Psoas muscle (tissue), 8 donors: ENCODE measurements at places on chromosomes 7 and 10. TPM values are rescaled to one million over a fixed set of nuclear protein-coding genes. Genes with fewer than 3 reads are reported as not detected.

- no peak overlapping the region for H3K4me3 ChIP-seq
- peaks cover 99% of the 10 kb centered on the region for H3K36me3 ChIP-seq
- no peaks in the 10 kb centered on the region for H3K27me3 ChIP-seq
- no peak overlapping the region for H3K27ac ChIP-seq
- H3K4me1 ChIP-seq: no peaks in the 10 kb centered on the region
Measured at GRCh38 chr10:102367441-102367840, 28.1 kb upstream of the NFKB2 start.

DNA sequence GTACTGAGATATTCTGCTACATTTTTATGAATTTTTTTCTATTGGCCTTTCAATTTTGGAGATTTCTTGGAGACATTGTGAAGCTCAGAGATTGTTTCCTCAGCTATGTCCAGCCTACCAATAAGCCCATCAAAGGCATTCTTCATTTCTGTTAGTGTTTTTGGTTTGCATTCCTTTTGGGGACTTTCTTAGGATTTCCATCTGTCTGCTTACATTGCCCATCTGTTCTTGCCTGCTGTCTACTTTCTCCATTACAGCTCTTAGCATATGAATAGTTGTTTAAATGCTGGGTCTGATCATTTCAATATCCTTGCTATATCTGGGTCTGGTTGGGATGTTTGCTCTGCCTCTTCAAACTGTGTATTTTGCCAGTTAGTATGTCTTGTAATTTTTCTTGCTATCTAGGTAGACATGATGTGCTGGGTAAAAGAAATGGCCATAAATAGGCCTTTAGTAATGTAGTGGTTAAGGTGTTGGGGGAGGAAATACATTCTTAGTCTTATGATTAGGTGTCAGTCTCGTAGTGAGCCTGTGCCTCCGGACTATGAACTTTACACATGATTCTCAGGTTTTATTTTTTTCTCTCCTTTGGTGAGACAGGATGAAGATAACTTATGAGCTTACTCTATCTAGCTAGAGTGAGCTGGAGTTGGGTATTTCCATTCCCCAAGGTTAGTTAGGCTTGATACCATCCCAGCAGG, 32.6 kb upstream of the NME8 start:
- no peak overlapping the region for H3K4me3 ChIP-seq
- DNase-seq: no peak
- no peaks in the 10 kb centered on the region for H3K4me1 ChIP-seq

DNA sequence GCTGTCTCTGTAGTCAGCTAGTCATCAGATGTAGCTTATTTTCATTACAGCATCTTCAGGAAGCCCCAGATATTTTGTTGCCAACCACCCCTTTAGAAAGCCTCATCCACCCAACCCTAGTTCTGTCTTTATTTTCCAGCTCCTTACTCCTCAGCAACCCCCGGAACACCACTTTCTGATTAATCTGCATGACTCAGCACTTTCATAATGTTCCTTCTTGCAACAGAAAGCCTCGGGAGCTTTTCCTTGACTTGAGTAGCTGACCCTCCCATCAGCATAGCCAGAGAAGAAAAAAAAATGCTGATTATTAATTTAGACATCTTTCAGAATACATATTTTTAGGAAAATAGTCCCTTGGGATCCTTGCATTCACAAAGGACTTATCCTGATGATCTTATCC, 244.0 kb upstream of the CXCL12 start:
- H3K27me3 ChIP-seq: no peaks in the 10 kb centered on the region
- no peak for DNase-seq
- H3K36me3 ChIP-seq: no peaks in the 10 kb centered on the region
- H3K4me3 ChIP-seq: no peak overlapping the region

DNA sequence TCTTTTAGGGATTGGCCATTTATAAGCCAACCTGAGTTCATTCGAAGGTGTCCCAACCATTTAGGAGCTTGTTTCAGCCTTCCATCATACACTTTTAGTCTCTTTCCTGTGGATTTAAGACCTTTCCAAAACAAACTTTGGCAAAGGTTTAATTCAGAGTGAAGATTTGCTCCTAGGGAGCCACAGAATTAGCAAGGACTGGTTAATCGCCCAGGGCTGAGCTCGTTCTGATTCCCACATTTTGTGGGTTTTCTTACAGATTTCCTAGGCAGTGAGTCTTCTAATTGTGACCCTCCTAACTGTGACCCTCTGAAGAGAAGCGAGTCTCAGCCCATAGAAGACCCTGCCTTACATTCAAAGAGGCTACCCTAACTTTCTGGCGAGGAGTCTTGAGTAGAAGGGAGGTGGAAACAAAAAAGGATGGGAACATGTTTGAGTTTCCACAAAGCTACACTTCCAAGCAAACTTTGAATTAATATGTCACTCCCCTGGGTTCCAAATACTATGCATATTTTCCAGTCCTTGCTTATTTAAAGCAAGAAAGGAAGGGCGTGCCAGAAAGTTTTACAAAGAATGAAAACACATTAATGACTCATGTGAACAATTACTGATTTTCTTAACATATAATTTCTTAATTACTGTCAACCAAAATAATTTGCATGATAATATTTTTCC, 118.3 kb downstream of the ARID5B start:
- H3K4me1 ChIP-seq: peaks cover 48% of the 10 kb centered on the region
- H3K27ac ChIP-seq: peak overlapping the region; percentile 28

DNA sequence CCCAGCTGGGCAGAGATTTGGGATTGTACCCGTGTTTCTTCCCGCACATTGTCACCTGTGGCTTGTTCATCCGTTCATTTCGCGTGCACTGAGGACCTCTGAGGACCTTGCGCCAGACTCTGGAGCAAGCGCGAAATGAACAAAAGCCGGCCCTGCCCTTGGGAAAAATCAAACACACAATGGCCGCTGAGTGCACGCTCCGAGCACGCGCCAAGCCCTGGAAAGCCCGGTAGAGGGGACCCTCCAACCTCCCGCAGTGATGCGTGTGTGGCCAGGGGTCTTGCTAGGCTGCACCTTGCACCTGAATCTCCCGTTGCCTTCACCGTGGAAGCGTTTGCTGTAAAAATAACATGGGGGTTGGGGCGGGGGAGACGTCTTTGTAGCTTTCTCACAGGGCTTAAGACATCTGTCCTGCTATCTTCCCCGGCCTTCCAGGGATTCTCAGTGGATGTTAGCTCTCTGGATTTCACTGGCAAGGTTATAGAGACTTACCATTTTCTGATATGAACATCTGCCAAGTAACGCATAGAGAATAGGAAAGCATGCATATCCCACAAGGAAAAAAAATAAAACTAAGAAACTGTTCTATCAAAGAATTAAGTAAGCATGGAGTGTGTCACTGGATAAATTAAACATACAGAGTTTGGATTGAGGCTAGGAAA, 37.3 kb downstream of the ZNF777 start:
- H3K36me3 ChIP-seq: no peaks in the 10 kb centered on the region
- H3K4me1 ChIP-seq: peaks cover 4% of the 10 kb centered on the region
- H3K27ac ChIP-seq: no peak overlapping the region
- DNase-seq: no peak
- H3K4me3 ChIP-seq: no peak overlapping the region
- H3K27me3 ChIP-seq: no peaks in the 10 kb centered on the region

- DNase-seq: no peak
- peak overlapping the region; percentile 61 for H3K27ac ChIP-seq
- H3K27me3 ChIP-seq: no peaks in the 10 kb centered on the region
Measured at GRCh38 chr10:118742782-118743181, 12.0 kb downstream of the CACUL1 start.

DNA sequence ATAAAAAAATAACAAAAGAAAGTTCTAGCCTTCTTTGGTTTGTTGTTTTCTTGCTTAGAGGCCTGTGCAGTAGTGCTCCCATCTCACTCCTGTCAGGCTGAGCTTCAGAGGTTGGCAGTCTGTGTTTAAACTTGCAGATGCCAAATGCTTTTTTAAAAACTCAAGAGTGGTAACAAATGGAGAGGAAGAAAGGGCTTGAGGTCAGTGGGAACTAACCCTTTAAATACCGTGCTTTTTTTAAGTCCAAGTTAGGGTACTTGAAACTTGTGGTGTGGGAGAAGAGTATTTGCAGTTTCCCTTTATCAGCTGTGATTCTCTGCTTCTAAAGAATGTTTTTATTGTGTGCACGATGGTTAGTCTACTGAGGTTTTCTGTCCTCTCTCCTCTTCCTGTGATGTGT, 29.4 kb downstream of the ZRANB1 start:
- no peak overlapping the region for H3K4me3 ChIP-seq
- peak overlapping the region; percentile 39 for H3K27ac ChIP-seq
- no peak for DNase-seq
- H3K36me3 ChIP-seq: peaks cover 68% of the 10 kb centered on the region
- no peaks in the 10 kb centered on the region for H3K27me3 ChIP-seq

- H3K27me3 ChIP-seq: no peaks in the 10 kb centered on the region
- peaks cover 4% of the 10 kb centered on the region for H3K36me3 ChIP-seq
- H3K27ac ChIP-seq: peak overlapping the region; percentile 94
Measured at GRCh38 chr7:23106057-23106822, 655 bp downstream of the KLHL7 start.

DNA sequence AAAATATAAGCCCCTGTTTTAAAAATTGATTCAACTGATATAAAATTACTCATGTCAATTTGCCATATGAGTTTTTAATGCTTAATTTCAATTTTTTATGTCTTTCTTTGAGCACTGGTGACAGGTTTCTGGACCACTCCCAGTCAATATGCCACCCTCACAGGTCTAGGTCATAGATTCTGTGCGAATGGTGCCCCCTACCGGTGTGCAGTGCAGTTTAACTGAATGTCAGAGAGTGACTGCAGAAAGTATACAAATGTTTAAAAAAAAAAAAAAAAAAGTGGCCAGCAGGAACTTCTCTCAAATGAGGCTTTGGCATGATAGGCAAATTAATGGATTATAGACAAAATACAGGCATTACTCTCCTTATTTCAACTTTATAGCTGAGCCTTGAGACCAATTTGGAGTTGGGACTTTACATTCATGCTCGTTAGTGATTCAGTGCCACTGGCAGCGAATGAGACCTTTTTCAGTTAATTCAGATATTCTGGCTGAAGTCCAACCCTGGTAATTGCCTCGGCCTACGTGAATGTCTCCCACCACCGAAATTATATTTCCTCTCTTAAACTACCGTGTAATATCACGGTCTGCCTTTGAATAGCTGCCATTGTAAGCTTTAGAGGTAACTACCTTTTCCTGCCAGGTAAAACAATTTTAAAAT, 427.6 kb downstream of the PHTF2 start:
- H3K36me3 ChIP-seq: no peaks in the 10 kb centered on the region
- DNase-seq: no peak
- no peaks in the 10 kb centered on the region for H3K27me3 ChIP-seq
- H3K27ac ChIP-seq: no peak overlapping the region
- no peaks in the 10 kb centered on the region for H3K4me1 ChIP-seq
- H3K4me3 ChIP-seq: no peak overlapping the region

- DNase-seq: peak; percentile 71
- no peaks in the 10 kb centered on the region for H3K27me3 ChIP-seq
- H3K27ac ChIP-seq: peak overlapping the region; percentile 94
- no peaks in the 10 kb centered on the region for H3K36me3 ChIP-seq
- peaks cover 28% of the 10 kb centered on the region for H3K4me1 ChIP-seq
Measured at GRCh38 chr10:110733218-110733952, 89.2 kb downstream of the RBM20 start.

DNA sequence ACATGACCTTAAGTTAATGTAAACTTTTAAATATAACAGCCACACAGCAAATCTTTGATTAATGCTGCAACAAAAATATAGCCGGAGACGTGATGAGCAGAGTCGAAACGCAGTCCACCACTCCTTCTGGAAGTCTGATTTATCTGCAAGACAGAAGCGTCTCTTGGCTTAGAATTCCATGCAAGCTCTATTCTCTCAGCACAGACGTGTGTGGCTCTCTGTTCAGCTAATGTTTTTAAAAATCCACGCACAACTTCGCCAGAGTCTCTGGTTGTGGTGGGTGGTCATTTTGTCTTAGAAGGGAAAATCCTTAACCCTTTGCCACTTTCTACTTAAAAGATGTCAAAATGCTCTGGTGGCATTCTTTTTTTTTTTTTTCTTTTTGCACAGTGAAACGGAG, 438.0 kb upstream of the MGMT start:
- DNase-seq: no peak
- no peaks in the 10 kb centered on the region for H3K4me1 ChIP-seq
- no peak overlapping the region for H3K4me3 ChIP-seq
- no peak overlapping the region for H3K27ac ChIP-seq

DNA sequence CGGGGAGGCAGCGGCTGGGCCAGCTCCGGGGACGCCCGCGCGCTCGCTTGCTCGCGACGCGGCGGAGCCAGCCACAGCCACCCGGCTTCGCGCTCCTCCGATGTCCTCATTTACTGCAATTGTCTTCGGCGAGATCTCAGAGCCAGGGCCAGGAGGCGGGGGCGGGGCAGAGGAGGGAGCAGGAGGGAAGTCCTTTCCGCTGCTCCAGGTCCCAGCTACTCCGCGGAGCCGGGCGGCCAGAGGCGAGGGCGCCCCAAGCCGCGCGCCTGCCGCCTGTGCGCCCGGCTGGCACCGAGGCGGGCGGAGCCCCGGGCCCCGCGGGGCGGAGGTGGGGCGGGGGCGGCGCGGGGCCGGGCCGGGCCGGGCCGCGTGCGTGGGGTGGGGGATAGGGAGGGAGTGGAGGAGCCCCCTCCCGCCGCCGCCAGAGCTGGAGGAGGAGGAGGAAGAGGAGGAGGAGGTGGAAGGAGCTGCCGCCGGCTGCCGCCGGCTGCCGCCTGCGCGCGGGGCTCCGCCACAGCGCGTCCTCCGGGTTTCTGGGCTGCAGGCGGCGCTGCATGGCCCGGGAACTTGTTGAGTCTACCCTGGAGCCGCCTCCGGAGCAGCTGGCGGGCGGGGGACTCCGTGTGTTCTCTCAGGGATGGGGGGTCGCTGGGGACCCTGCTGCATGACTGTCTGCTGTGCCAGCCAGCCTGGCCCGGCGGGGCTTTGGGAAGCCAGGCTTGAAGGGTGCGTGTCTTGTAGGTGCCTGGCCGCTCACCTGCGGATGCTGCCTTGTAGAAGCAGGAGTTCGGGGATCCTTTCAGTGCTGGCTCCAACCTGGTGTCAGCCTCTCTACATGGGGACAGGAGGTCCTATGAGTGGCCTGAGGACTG, at the start of gene INSYN2A:
Gene INSYN2A (minus strand): TSS at position 310 of the 872 bp plus-strand sequence. CDS start 20,196 bp downstream, outside the sequence.
- H3K4me1 ChIP-seq: no peaks in the 10 kb centered on the region
- no peaks in the 10 kb centered on the region for H3K27me3 ChIP-seq
- DNase-seq: peak; percentile 62
- no peaks in the 10 kb centered on the region for H3K36me3 ChIP-seq
- H3K27ac ChIP-seq: no peak within 1 kb of the TSS

- H3K4me3 ChIP-seq: no peak overlapping the region
- no peaks in the 10 kb centered on the region for H3K4me1 ChIP-seq
- no peaks in the 10 kb centered on the region for H3K27me3 ChIP-seq
- no peak for DNase-seq
Measured at GRCh38 chr7:51340029-51340838, 23.6 kb upstream of the COBL start.

DNA sequence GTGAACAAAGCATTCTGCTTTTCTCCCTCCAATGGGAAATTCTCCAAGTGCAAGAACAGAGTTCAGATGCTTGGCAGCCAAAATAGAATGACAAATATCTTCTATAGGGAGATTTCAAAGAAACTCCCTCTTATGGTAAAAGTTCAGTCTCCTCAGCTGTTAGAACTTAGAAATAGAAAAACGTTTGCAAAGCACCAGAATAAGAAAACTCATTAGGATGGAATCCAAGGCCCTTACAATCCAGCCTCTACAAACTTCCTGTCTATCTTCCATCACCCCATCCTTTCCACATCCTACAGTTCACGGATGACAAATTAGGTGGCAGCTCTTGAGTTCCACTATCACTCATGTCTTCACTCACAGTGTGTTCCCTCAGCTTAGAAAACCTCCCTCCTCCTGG, 25.7 kb downstream of the FAM13C start:
- peaks cover 47% of the 10 kb centered on the region for H3K4me1 ChIP-seq
- no peaks in the 10 kb centered on the region for H3K27me3 ChIP-seq

GRCh38 chr7:155490697-155491628, 33.0 kb downstream of the EN2 start:
- no peaks in the 10 kb centered on the region for H3K4me1 ChIP-seq
- H3K27ac ChIP-seq: no peak overlapping the region
- H3K36me3 ChIP-seq: no peaks in the 10 kb centered on the region
- DNase-seq: peak; percentile 64

The CHAT gene
- total RNA-seq: not detected

The SLC18A3 gene
- not detected for total RNA-seq

The PAX4 gene
- not detected for total RNA-seq
